Putamen (tissue), 1 donor: ENCODE measurements at places on chromosomes 2 and 18.

GRCh38 chr2:235255693-235256092, 238.2 kb upstream of the AGAP1 start:
- DNase-seq, result no peak

GRCh38 chr18:26869640-26870039, 4.1 kb upstream of the AQP4 start:
- no peak for DNase-seq

GRCh38 chr2:26122630-26123029, 50.3 kb upstream of the GAREM2 start:
- DNase-seq, result no peak

DNA sequence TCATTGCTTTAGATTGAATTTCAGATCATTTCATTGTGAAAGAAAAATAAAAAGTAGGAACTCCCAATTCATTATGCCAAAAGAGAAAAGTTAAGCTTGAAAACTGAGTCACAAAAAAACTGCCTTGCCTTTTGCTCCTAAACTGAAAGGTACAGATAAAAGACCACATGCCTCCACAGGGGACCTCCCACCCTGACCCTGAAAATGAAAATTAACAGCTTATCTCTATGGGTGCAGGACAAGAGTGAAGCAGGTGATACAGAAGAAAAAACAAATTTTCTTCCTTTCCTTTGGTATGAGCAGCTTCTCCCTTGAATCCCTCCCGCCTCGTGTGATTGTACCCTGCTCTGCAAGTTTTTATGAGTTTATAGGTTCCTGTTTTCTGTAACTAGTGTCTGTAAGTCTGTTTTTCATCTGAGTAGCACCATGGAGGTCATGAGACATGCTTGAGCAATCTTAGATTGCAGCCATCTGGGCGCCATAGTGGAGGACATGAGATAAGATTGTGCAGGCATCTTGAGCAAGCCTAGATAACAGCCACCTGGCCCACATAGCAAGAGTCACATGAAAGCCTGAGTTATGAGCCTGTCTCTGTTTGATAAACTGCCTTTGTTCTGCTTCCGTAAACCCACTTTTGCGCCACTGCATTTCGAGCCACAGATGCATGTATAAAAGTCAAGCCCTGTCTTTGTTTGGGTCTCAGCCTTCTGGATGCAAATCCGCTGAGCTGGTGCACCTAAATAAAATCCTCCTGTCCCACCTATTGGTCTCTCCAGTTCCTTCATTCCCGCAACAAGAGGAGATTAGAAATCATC, 56.2 kb upstream of the DYNC1I2 start:
- no peak for DNase-seq

- no peak for DNase-seq
Observed at GRCh38 chr2:45713591-45713990, 62.1 kb downstream of the PRKCE start.

DNA sequence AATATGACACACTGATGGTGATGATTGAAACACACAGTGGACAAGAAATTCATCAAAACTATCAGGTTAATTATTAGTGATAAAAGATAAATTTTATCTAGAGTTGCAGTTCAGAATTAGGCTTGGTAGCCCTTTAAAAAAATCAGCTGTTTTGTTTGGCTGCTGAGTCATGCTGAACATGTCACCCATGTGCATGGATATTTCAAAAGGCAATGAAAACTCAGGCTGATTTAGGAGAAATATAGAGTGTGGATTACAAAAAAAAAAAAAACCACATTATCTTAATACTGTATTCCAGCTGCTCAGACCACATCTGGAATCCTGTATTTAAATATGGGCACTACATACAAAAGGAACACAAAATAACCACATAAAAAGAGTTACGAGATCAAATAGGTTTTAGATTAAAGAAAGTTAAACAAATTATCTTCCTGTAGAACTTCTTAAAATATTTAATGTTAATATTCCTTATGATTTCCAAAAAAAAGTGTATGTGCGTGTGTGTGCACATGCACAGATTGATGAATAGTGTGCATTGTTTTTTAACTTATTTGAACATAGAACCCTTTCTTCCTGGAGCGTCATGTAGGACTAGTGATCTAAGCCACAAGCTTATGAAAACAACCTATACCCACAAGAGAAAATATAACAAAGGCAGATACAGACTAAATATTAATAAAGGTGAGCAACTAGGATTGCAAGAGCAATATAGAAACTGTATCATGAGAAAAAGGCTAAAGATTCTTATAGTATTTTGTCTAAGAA, 186.2 kb downstream of the STK39 start:
- no peak for DNase-seq

DNA sequence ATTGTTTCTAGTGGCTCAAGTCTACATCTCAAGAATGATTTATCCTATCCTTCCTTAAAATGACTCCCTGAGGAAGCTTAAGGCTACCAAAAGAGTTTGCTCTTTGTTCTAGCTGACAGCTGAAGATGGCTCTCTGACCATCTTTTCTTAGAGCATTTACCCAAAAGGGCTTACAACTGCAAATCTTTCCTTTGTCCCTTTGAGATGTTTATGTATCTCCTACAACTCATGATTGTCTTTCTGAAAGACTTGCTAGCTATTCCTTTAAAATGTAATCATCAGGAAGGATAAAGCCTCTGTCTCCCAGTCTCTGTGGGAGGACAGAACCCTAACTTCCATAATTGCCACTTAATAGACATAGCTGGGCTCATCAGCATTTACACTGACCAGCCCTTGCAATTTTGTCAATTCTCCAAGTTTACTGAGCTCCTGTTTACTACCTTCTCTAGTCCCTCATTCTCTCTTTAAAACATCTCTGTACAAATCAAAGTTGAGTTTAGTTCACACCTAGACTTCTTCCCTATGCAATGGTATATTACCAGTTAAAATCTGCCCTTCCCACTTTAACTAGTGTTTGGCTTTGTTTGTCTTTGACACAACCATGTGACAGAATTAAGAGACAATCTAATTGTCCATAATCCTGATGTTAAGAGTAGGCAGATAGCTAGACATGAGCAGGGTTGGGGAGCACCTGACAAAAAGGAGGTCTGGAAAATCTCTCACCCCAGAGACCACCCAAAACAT, 188.2 kb downstream of the PTH2R start:
- DNase-seq, result no peak

DNA sequence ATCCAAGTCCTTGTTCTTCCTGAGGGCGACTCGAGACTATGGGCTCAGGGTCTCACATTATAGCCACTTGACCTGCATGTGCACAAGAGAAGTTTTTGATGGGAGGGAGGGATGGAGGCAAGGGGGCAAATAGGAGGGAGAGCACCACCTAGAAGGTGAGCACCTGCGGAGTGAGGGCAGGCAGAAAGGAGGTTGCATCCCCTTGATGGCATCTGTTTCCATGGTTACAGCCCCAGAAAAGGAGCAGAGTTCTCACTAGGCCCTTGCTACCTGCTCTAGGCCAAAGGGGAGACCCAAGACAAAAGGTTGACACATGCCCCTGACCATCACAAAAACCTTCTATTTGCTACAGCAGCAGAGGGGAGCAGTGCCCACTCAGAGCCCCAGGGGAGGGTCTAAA, 131.5 kb upstream of the SERTAD2 start:
- DNase-seq, result no peak

DNA sequence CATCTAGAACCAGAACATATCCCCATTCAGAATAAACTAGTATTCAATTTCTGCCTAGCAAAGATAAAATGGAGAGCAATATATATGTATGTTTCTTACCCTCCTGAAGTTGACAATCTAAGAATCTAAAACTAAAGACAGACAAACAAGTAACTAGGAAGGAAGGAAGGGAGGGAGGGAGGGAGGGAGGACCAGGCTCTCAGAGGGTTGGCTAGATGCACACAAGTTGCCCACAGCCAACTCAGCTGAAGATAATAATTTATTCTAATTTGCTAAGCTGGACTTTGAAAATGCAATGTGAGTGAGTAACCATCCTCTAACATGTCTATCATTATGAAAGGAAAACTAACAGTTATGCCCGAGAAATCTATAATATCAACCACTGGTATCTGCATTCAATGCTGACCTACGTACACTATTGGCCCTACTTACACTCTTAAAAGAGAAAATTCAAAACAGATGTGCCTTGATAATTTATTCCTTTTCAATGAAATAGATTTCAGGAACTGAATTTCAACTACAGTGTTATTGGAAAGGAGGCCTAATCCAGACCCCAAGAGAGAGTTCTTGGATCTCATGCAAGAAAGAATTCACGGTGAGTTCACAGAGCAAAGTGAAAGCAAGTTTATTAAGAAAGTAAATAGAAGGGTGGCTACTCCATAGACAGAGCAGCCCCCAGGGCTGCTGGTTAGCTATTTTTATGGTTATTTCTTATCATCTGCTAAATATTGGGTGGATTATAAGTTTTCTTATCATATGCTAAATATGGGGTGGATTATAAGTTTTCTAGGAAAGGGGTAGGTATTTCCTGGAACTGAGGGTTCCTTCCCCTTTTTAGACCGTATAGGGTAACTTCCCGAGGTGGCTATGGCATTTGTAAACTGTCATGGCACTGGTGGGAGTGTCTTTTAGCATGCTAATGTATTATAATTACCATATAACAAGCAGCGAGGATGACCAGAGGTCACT, 288.5 kb upstream of the SLC39A10 start:
- no peak for DNase-seq

DNA sequence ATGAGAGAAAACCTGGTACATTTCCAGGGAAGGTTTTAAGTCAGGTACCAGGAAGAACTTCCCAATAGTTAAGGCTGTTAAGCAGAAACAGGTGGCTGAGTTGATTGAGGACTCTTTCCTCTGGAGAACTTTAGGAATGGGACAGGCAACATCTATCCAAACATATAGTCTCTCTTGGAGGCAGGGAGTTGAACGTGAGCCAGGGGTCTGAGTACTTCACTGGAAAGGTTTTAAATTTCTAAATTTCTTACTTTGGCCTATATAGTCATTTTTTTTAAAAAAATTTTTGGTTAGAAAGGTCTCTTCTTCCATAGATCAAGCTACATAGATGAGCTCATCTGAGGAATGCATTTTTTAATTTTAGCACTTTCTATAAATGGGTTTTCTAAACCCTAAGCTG, 261.4 kb upstream of the TCF4 start:
- no peak for DNase-seq

DNA sequence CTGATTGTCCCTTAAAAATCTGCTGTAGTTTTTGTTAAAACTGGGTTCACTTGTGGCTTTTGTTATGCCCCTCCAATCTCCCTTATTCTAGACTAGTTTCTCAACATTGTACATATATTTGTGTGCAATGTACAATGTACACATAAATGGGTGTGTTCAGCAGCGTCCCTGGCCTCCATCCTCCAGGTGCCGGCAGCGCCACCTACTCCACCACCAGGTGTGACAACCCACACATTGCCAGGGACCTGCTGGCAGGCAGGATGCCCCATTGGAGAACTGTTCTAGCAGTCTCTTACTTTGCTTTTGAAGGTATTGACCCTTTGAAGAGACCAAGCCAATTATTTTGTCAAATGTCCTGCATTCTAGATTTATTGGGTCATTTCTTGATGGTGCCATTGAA, 75.4 kb downstream of the SH3RF3 start:
- DNase-seq, result no peak

DNA sequence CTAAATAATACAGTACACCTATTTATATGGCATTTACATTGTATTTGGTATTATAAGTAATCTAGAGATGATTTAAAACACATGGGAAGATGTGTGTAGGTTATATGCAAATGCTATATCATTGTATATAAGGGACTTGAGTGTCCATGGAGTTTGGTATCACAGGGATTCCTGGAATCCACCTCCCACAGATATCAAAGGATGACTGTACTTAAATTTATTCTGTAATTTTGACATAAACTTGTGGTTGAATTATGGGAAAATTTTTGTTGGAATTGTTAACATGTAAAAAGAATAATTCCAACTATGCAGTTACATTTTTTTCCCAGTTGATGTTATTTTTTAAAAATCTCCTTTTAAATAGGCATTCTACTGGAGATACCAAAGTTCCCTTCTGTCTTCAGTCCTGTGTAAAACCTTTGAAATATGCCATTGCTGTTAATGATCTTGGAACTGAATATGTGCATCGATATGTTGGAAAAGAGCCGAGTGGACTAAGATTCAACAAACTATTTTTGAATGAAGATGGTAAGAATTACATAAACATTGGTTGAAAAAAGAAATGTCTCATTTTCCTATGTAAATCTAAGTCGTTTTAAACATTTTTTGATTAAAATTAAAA, 24.1 kb downstream of the GLS start:
- no peak for DNase-seq

DNA sequence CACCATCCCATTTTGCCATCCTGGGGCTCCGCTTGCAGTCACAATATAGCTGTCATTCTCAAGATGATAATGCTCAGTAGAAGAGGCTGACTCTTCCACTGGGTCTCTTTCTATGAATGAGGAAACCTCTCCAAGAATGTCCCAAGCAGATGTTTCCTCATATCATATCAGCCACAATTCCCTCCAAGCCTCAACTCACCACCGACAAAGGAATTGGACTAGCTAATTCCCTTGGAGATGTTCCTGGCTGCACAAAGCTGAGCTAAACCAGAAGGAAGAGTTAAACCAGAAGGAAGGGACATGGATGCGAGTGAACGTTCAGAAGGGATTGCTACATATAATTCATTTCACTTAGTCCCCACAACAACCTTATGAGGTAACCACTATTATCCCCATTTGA, 65.0 kb upstream of the NPAS2 start:
- DNase-seq, result no peak

- DNase-seq, result no peak
Observed at GRCh38 chr18:13235981-13236380, 17.4 kb downstream of the LDLRAD4 start.

GRCh38 chr2:210028178-210028577, 25.7 kb downstream of the RPE start:
- DNase-seq, result no peak

DNA sequence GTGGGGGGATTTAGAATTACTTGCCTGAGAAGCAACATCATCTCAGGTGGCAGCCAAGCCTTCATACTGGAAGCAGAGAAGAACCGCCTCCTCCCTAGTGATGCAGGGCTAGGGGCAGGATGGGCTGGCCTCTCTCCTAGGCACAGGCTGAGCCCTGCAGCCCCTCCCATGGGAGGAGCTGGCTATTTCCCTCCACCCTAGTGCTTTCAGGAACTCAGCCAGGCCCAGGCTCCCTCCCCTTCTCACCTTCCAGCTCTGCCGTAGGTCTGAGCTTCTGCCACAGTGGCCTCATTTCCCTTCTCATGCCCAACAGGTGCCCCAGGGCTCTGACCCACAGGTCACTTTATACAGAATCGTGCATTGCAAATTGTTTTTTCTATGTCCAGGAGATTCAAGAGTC, 31.0 kb downstream of the CENPA start:
- DNase-seq, result no peak
